Breast epithelium (tissue), 4 donors: ENCODE measurements at places on chromosomes 12 and 14.

DNA sequence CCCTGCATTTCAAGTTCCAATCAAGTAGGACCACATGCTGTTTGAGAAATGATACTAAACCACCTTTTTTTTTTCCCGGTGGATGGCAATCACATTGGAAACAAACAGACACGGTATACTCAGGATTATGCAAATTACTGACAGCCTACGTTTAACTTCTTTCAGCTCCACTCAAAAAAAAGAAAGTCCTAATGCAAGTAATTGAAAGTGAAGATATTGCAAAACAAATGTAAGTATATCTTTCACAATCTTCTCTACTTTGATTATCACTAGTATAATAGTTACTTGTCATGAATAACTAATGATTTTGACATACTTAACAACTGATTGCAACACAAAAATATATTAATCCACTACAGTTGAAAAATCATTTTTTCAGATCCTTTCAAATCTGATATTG lies 2.6 kb upstream of the OSBPL8 start:
- H3K27ac ChIP-seq = no peak overlapping the region
- no peak overlapping the region for H3K4me3 ChIP-seq
- no peaks in the 10 kb centered on the region for H3K4me1 ChIP-seq

DNA sequence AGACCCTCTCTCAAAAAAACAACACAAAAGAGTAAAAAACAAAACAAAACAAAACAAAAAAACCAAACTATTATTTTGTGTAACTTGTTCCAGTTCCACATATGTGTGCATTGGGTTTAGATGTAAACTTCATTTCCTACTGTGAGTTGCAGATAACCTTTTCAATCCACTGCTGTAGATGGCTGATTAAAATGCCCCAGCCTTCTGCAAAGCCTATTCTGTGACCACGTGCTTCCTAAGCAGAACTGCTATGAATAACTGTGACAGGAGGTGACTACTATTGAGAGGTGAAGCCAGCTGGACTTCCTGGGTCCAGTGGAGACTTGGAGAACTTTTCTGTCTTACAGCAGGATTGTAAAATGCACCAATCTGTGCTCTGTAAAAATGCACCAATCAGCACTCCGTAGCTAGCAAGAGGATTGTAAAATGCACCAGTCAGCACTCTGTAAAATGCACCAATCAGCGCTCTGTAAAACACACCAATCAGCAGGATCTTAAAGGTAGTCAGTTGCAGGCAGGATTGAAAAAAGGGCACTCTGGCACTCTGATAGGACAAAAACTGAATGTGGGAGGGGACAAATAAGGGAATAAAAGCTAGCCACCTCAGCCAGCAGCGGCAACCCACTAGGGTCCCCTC lies 10.3 kb upstream of the ELK3 start:
- H3K4me3 ChIP-seq = no peak overlapping the region
- no peak overlapping the region for H3K27ac ChIP-seq
- H3K36me3 ChIP-seq = no peaks in the 10 kb centered on the region
- DNase-seq = no peak
- no peaks in the 10 kb centered on the region for H3K27me3 ChIP-seq

DNA sequence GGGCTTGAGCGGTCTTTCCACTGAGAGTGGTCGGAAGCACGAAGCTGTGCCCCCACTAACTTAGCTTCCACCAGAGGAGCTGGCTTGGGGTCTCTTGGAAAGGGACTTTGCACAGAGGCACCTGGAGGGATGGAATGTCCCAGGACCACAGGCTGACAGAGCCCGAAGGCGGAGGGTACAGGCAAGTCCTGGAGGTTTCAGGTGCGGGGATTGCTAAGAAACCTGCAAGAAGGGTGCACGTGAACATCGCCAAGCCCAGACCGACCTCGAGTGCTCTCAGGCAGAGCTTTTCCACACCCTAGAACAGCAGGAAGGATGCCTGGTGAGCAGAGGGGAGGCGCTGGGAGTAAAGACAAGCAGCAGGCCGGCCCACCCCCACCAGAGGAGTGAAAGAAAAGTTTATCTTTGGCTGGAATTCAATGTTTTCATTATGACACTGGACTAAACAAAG lies 61.6 kb downstream of the SERPINA3 start:
- no peaks in the 10 kb centered on the region for H3K27me3 ChIP-seq
- DNase-seq = no peak
- no peak overlapping the region for H3K27ac ChIP-seq

- no peaks in the 10 kb centered on the region for H3K36me3 ChIP-seq
- no peaks in the 10 kb centered on the region for H3K4me1 ChIP-seq
- DNase-seq = no peak
- no peak overlapping the region for H3K4me3 ChIP-seq
Observed at GRCh38 chr12:98737322-98737712, 92.2 kb downstream of the APAF1 start.

GRCh38 chr12:16350682-16351081 lies 3.2 kb downstream of the MGST1 start:
- H3K27me3 ChIP-seq = no peaks in the 10 kb centered on the region
- peak overlapping the region; percentile 86 for H3K27ac ChIP-seq
- no peak overlapping the region for H3K4me3 ChIP-seq
- peaks cover 1% of the 10 kb centered on the region for H3K36me3 ChIP-seq
- no peaks in the 10 kb centered on the region for H3K4me1 ChIP-seq

DNA sequence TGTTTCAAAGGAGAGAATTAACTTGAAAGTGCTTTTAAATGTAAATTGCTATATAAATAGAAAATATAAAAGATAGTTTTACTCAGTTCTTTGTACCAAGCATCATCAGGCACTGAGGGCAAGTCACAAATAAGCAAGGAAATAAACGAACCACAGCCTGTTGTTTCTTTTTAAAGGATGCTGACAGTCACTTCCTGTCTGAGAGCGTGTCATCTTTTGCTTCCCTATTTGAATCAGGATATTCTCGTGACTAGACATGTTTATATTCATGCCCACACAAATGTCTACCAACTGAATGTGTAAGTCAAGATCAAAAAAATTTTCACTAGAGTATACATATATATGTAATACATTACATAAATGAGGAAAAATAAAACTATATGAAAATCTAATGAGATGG lies 31.4 kb upstream of the SLC2A13 start:
- no peaks in the 10 kb centered on the region for H3K4me1 ChIP-seq
- H3K27ac ChIP-seq = no peak overlapping the region
- no peaks in the 10 kb centered on the region for H3K36me3 ChIP-seq

GRCh38 chr12:26658991-26659390 lies 174.0 kb downstream of the ITPR2 start:
- no peak overlapping the region for H3K27ac ChIP-seq
- H3K36me3 ChIP-seq = no peaks in the 10 kb centered on the region
- DNase-seq = no peak
- no peak overlapping the region for H3K4me3 ChIP-seq
- no peaks in the 10 kb centered on the region for H3K4me1 ChIP-seq
- no peaks in the 10 kb centered on the region for H3K27me3 ChIP-seq

DNA sequence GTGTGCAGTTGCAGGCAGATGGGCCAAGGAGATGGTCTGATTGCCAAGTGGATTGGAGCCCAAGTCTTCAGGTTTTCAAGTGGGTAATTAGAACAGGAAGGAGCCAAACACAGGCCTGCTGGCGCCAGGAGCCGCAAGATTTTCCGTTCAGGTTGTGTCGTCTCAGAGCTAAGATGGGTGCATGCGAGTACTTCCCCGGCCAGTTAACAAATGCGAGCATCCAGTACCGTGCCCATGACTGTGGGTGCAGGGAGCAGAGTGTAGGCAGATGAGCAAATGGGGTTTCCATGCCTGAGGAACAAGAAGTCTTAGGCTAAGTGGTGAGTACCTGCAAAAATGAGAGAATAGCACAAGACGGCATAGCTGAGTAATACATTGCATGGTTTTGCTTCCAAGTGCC lies 90.5 kb downstream of the CHST11 start:
- H3K4me3 ChIP-seq = no peak overlapping the region
- no peaks in the 10 kb centered on the region for H3K27me3 ChIP-seq
- H3K27ac ChIP-seq = no peak overlapping the region
- H3K4me1 ChIP-seq = no peaks in the 10 kb centered on the region
- H3K36me3 ChIP-seq = no peaks in the 10 kb centered on the region
- peak; percentile 24 for DNase-seq

GRCh38 chr14:47730296-47730695 lies 54.9 kb upstream of the MDGA2 start:
- H3K4me3 ChIP-seq = no peak overlapping the region
- H3K27ac ChIP-seq = no peak overlapping the region
- H3K4me1 ChIP-seq = no peaks in the 10 kb centered on the region
- DNase-seq = no peak

DNA sequence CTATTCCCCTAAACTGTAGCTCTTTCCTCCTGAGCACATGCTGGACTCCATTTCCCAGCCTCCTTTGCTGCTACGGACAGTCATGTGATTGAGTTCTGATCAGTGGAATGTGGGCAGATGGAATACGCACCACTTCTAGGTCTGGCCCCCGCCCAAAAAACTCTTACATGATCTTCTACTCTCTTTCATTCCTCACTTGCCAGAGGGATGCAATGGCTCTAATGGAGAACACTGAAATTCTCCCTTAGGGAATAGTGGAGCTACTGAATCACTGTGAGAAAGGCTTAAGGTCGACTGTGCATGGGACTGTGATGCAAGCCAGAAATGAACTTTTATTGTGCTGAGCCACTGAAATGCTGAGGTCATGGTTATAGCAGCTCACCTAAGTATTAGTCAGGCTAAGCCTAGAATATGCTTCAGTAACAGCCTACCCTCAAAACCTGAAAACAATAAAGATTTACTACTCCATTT lies 13.0 kb upstream of the TMED2 start:
- H3K27me3 ChIP-seq = no peaks in the 10 kb centered on the region
- no peak overlapping the region for H3K27ac ChIP-seq
- no peaks in the 10 kb centered on the region for H3K4me1 ChIP-seq
- H3K36me3 ChIP-seq = no peaks in the 10 kb centered on the region
- DNase-seq = no peak

- no peaks in the 10 kb centered on the region for H3K4me1 ChIP-seq
- H3K36me3 ChIP-seq = no peaks in the 10 kb centered on the region
- H3K27me3 ChIP-seq = no peaks in the 10 kb centered on the region
- peak; percentile 66 for DNase-seq
Observed at GRCh38 chr12:122001466-122002209, 20.0 kb upstream of the BCL7A start.

- H3K4me1 ChIP-seq = no peaks in the 10 kb centered on the region
- no peaks in the 10 kb centered on the region for H3K36me3 ChIP-seq
- DNase-seq = no peak
- no peak overlapping the region for H3K27ac ChIP-seq
- H3K27me3 ChIP-seq = no peaks in the 10 kb centered on the region
Observed at GRCh38 chr12:62581288-62582064, 114.8 kb downstream of the MON2 start.

- no peaks in the 10 kb centered on the region for H3K36me3 ChIP-seq
- DNase-seq = no peak
- H3K27me3 ChIP-seq = no peaks in the 10 kb centered on the region
- H3K4me3 ChIP-seq = no peak overlapping the region
- no peak overlapping the region for H3K27ac ChIP-seq
Observed at GRCh38 chr14:56108057-56108456, 10.2 kb upstream of the PELI2 start.

DNA sequence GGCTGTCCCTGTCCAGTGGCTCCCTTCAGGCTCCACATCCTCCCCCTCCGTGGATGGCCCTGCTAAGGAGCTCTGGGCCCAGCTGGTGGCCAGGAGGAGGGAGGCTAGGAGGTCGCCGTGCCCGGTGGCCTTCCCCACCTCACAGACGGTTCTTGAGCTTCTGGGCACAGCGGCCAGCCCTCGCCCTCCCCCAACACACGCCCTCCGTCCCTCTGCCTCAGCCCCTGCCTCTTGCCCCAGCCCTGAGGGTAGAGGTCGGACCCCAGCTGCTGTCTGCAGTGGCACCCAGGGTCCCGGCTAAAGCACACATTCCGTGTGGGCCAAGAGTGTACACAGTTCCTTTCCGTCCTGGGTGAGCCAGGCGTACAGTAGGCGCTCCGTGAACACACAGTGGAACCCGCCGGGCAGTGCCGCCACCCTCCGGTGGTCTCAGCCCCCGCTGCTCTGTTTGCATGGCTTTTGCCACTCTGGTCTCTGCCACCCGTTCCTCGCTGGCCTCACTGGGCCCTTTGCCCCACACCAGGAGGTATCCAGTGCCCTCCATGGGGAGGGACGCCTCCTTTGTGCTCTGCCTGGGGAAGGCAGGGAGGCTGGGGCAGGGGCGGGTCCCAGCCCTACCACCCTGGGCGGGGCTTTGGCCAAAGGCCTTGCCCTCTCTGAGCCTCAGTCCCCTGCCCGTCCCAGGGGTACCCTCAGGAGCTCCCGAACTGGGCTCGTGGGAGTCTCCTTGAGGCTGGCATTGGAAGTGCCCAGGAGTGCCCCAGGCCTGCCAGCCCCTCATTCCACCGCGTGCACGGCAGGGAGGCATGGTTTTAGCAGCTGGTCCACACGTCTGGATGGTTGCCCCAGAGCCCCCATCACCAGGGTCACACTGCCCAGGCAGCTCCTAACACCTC lies 13.0 kb downstream of the TRMT61A start:
- no peaks in the 10 kb centered on the region for H3K36me3 ChIP-seq
- H3K27me3 ChIP-seq = no peaks in the 10 kb centered on the region
- H3K27ac ChIP-seq = peak overlapping the region; percentile 74
- H3K4me1 ChIP-seq = peaks cover 36% of the 10 kb centered on the region

GRCh38 chr12:104651811-104652210 lies 195.1 kb downstream of the CHST11 start:
- no peak for DNase-seq
- no peaks in the 10 kb centered on the region for H3K27me3 ChIP-seq
- H3K27ac ChIP-seq = no peak overlapping the region
- H3K4me3 ChIP-seq = no peak overlapping the region
- no peaks in the 10 kb centered on the region for H3K4me1 ChIP-seq
- no peaks in the 10 kb centered on the region for H3K36me3 ChIP-seq

GRCh38 chr14:58072288-58073071 lies 79.5 kb downstream of the ARMH4 start:
- no peaks in the 10 kb centered on the region for H3K4me1 ChIP-seq
- no peak overlapping the region for H3K27ac ChIP-seq
- no peak overlapping the region for H3K4me3 ChIP-seq
- DNase-seq = no peak
- H3K36me3 ChIP-seq = no peaks in the 10 kb centered on the region
- no peaks in the 10 kb centered on the region for H3K27me3 ChIP-seq

GRCh38 chr14:75793806-75794205 lies 132.8 kb downstream of the TTLL5 start:
- no peak overlapping the region for H3K4me3 ChIP-seq
- DNase-seq = no peak

DNA sequence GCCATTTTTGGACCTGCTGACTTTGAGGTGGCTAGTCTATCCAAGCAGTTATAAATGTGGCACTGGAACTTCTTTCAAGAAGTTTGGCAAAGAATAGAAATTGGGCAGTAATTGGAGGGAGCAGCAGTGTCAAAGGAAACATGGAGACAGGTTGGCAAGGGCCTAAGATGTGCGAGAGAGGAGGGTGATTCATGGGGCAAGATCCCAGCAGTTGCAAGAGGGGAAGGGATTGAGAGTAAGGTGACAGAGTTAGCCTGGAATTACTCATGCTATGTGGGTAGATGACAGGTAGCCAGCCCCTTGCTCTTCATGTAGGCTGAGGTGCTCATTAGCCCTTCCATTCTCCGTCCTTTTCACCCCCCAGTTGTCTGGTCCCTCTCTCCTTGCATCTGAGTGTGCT lies 42.2 kb downstream of the FBXL14 start:
- DNase-seq = no peak
- H3K4me1 ChIP-seq = no peaks in the 10 kb centered on the region
- no peak overlapping the region for H3K27ac ChIP-seq
- H3K4me3 ChIP-seq = no peak overlapping the region
- H3K36me3 ChIP-seq = no peaks in the 10 kb centered on the region
